ENCODE measurements at places on chromosomes 3 and 15.

- no peak for DNase-seq
Measured at GRCh38 chr3:81299481-81299880, 462.0 kb downstream of the GBE1 start.

DNA sequence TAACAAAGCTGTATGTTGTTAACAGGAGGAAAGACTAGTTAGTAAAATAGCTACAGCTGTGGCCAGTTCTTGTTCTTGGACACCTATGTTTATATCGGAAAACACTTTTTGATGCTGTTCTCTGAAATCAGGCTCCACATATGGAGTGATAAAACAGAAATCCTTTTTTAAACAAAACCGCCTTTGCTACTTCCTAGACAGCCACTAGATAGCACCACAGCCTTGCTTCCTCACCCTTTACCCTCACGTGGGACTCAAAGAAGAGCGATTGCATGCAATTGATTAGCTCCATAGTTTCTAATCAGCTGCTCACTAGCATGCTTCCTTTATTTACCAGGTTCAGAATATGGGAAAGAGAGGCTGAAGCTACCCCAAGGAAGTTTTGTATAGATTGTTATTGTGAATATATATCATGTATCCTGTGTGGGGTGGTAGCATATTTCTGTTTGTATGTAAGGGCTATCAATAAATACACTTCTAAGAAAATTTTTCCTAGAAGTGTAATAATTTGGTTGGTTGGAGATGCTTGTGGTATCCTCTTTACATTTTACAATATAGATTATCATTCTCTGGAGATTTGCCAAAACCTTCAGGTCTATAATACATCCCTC is 4.3 kb upstream of the MTFMT start:
- peak; percentile 49 for DNase-seq

- peak; percentile 49 for DNase-seq
Measured at GRCh38 chr3:160665784-160666526, 11.0 kb upstream of the ARL14 start.

DNA sequence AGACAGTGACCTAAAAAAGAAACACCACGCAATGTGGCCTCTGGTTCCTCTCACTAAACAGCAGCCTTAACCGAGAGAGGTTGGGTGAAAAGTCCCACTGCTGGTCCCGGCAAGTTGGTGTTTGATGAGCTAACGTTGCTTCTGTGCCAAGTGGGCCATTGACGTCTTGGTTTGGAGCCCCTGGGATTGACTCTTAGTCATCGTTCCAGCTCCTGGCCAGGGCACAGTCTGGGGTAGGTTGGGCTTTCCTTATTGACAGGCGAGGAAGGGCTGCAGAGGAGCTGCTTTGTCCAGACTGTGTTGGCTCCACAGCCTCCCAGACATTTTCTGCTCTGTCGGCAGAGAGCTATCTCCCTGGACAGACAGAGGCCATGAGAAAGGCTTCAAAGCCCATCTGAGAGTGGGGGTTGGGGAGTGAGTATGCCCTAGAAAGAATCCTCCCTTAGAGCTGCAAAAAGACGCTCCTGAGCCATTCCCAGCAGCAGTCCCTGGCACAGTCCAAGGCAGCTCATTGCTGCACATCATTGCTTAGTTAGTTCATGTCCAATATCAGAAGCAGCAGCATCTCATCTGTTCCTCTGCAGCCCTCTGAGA is 28.6 kb upstream of the C3orf80 start:
- no peak for DNase-seq

DNA sequence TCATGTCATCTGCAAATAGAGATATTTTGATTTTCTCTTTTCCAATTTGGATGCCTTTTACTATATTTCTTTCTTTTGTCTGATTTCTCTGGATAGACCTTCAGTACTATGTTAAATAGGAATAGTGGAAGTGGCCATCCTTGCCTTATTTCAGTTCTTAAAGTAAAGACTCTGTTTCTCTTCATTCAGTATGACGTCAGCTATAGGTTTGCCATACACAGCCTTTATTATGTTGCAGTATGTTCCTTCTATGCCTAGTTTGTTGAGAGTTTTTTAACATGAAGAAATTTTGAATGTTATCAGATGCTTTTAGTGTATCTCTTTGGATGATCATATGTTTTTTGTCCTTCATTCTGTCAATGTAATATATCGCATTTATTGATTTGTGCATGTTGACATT is 566.7 kb upstream of the ROBO1 start:
- no peak for DNase-seq

DNA sequence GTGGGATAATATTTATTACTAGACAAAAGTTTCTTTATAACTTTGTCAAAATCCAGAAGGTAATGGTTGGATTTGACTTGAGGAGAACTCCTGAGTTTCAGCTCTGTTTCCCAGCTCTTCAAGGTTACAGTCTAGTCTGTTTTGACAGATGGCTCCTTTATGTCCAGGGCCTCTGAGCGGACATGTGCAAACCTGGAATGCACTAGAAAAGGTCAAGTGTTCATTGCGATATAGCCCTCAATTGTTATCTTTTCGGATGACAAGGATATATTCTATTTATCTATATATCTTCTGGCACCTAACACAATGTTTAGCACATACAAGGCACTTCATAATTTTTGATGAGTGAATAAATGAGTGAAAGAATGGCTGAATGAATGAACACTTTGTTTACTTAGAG is 513.2 kb upstream of the GOLIM4 start:
- no peak for DNase-seq

GRCh38 chr3:129002573-129003569 is 1.8 kb downstream of the EFCC1 start:
- DNase-seq, result no peak

DNA sequence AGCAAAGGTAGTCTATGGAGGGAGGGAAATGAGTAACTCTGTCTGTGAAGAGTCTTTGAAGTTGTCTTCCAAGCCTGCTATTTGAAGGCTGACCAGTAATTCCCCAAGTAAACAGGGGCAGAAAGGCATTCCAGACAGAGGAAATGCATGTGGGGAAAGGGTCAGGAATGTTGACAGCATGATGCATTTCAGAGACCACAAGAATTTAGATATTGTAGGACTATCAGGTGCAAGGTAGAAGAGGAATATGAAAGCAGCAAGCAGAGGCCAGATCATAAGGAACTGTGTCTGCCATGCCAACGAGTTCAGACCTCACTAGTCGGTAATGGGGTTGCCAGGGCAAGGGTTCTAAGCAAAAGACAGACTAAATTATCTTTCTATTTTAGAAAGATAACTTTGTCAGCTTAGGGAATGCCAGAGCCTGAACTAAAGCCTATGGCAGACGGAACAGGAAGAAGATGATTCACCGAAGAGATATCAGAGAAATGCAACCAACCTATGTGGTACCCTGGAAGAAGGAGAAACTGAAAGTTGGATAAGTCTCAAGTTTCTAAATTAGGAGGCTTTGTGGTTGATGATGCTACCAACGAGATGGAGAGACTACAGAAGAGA is 327.0 kb upstream of the RORA start:
- no peak for DNase-seq

DNA sequence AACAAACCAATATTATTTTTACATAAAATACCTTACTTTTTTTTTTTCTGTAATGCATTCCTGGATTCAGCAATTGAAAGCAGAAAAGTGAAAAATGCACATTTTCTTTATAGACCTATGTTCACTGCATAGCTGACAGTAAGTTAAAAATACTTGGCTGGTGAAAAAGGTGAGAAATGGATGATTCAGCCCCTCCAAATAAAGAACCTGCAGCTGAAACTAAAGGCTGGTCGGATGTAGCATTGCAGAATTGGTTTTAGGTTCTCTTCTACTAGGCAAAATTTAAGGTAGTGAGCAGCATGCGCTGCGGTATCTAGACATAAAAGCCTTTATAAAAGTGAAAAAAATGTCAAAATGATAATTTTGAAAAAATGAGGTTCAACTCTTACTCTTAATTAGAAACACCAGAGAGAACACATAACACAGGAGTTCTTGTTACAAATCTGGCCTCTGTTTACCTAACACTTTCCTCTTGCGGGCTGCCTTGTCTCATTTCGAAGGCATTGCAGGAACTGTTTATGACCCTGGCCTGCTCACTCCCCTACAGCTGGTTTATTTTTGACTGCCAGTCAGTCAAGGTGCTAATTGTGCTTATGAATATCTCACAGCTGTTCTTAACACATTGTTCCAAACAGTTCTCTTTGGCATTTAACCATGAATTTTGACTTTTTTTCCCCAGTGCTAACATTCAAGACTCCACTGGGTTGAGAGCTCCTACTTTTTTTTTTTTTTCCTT is 455.4 kb upstream of the TBL1XR1 start:
- DNase-seq, result no peak

DNA sequence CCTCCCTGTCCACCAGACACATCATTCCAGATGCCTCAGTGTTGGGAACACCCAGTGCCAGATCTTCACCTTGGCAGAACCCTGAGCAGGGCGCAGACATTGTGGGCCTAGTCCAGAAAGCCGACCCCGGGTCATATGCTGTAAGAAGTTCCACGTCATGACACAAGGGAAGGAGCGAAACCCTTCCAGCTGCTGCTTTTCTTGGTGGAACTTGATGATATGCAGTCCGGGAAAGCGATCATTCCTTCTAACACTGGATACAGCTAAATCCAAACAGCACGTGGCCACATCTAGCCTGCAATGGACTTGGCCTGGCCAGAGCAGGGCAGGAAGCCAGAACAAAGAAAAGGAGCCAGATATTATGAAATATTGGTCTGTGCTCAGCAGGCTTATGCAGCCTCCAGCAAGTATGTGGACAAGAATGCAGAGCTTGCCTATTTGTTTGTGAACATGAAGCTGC is 22.0 kb downstream of the GASK1A start:
- no peak for DNase-seq

DNA sequence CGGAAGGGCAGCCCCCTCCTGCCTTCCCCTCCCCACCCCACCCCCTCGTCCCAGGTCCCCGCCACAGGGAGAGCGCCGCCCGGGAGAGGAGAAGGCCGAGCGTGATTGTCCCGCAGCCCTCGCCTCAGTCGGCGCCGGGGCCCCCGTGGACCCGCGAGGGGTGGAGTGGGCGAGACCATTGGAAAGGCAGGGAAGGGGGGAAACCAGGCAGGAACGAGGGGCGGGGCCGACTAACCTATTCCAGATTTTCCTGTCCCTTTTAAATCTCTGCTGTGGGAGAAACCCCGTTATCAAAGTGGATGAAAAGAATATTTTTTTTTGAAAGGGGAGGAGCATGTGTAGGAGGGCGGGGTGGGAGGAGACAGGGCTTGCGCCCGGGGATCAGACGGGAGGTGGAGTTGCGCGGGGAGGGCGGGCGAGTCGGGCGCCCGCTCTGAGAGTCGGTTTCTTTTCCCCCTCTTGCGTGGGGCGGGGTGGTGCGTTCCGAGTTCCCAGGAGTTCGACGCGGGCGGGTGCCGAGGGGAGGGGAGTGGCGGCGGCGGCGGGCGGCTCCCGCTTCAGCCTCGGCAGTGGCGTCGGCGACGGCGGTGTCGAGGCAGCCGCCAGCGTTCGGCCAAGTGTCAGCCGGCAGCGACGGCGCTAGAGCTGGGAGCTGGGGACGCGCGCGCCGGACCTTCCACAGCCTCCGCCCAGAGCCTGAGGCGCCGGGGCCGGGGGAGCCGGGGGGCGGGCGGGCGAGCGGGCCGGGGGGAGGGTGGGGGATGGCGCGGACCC is at the start of gene NECTIN3:
NECTIN3 (plus strand) TSS at position 560 of the 774 bp plus-strand sequence; CDS start at position 762, 202 bp downstream.
- DNase-seq, result peak; percentile 59

DNA sequence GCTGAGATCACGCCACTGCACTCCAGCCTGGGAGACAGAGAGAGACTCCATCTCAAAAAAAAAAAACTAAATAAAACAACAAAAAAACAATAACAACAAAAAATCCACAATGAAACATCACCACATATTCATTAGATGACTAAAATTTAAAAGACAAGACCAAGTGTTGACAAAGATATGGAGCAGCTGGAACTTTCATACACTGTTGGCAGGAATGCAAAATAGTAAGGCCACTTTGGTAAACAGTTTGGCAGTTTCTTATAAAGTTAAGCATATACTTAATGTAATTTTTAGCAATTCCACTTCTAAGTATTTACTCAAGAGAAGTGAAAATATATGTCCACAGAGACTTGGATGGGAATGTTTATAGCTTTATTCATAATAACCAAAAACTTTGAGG is 43.2 kb downstream of the RBP2 start:
- DNase-seq, result no peak

- DNase-seq, result no peak
Measured at GRCh38 chr3:60752809-60753208, 498.4 kb downstream of the FHIT start.

GRCh38 chr15:100853676-100854440 is 25.8 kb upstream of the ALDH1A3 start:
- no peak for DNase-seq

- no peak for DNase-seq
Measured at GRCh38 chr15:36428102-36428845, 151.2 kb upstream of the CDIN1 start.

- no peak for DNase-seq
Measured at GRCh38 chr3:13850161-13850945, 29.5 kb downstream of the WNT7A start.

GRCh38 chr3:126672741-126673140 is 17.8 kb upstream of the TXNRD3 start:
- DNase-seq, result peak; percentile 41

GRCh38 chr3:61132062-61132461 is 119.2 kb downstream of the FHIT start:
- no peak for DNase-seq

DNA sequence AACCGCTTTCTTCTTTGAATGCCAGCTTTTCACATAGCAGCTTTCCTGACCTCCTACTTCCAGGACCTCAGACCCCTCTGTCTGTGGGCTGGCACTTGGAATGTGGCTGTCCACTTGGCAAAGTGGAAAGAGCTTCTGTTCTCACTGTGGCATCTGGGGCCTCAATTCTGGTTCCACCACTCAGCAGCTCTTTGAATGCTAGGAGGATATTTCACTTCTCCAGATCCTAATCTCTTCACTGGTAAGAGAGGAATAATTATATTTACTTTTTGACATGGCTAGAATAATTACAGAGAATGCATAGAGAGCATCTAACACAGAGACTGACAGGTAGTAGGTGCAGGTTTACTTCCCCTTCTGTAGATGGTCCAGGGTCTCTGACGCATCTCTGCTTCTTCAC is 405.9 kb downstream of the LPP start:
- DNase-seq, result no peak

GRCh38 chr3:117480525-117480924 is 770.9 kb downstream of the TUSC7 start:
- DNase-seq, result no peak

- DNase-seq, result peak; percentile 6
Measured at GRCh38 chr3:56467108-56467507, 1.2 kb downstream of the ERC2 start.

DNA sequence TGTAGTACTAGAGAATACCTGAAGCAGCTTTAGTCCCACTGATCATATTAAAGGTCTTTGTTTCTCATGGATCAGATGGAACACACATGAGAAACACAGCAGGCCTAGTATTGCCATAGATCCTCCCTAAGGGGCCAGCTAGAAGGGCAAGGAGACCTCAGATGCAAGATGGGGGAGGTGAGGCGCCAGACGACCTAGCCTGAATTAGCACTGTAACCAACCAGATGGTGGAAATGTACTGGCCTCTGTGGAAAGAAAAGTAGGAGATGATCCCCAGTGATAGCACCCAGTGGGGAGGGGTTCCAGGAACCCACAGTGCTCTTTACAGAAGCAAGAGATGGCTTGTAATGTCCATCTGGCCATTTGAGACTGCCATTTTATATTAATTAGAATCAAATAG is 138.2 kb upstream of the ZNF385D start:
- no peak for DNase-seq
